ENCODE measurements at places on chromosomes 7 and 10.

GRCh38 chr7:77866786-77867536 lies 68.4 kb downstream of the PHTF2 start:
- peak; percentile 26 for DNase-seq

DNA sequence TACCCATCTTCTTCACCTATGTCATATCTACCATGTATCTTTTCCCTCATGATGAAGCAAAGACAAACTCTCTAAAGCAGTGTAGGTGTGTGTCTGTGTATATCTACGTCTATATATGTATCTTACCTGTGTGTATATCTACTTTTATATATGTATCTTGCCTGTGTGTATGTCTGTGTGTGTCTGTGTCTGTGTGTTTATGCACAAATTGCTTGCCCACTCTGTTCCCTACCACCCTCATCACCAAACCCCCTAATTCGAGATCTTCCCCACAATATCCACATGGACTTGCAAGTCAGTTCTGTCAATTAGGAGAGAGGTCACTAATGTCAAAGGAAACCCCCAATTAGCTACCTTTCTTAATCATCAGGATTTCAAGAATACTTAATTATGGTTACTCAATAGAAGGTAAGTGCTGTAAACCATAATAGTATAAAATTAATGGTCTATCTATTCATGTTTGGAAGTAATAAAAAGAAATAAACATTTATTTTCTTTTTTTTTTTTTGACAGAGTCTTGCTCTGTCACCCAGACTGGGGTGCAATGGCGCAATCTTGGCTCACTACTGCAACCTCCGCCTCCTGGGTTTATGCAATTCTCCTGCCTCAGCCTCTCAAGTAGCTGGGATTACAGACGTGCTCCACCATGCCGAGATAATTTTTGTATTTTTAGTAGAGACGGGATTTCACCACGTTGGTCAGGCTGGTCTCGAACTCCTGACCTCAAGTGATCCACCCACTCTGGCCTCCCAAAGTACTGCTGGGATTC lies 43.6 kb downstream of the ANKRD61 start:
- DNase-seq: no peak

- DNase-seq: no peak
These were observed 83.0 kb upstream of the INSYN2A start for GRCh38 chr10:127279334-127279774.

- DNase-seq: peak; percentile 91
These were observed 84.1 kb downstream of the PTPRE start for GRCh38 chr10:127990846-127991542.

DNA sequence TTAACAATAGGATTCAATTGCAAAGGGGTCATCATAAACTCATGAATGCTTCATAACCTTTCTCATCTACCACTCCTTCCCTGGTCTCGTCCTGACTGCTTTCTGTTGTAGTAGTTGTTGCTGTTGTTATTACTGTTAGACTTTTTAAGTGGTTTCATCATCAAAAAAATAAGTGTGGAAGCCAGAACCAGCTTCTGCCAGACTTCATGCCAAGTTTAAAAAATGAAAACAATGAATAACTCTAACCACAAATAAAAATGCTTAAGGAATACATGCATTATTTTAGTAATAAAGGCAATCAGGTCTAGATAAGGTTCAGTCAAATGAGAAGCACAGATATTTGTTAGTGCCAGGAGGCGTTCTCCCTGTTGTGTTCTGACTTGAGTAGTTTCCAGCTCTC lies 85.4 kb downstream of the PCLO start:
- DNase-seq: no peak

DNA sequence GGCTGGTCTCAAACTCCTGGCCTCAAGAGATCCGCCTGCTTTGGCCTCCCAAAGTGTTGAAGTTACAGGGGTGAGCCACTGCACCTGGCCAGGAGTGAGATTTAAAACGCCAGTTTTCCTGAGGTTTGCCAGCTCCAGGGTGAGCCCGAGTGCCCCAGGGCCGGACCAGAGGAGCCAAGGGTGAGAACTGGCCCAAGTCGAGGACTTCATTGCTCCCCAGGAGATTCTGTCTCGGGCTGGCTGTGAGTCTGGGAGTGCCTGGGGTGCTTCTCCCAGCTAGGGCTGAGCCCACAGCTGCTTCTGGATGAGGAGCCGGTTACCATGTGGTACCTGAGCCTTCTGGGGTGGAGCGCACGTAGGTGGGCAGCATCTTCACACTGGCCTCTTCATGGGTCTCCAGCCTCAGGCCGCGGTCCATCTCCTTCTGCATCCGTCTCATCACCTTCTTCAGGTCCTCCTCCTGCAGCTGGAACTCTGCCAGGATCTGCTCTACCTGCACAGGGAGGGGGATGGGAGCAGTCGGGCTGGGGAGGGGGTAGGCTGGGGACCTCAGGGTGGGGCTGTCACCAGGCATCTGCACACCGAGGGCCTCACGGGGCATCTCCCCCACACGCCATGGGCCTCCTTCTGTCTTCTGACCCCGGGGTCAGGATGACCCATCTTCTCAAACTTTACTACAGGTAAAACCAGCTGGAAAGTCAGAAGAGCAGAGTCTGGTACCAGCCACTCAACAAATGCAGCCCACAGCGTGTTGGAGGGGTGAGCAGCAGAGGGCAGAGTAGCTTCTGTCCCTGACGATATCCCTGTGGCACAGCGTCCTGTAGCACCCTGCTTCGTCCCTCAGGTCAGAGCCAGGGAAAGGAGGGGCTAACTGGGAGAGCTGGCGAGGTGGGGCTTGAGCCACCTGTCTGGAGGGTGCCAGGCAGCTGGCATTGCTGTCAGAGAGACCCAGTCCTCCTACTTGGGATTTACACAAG lies 12.1 kb upstream of the MYL7 start:
- no peak for DNase-seq

DNA sequence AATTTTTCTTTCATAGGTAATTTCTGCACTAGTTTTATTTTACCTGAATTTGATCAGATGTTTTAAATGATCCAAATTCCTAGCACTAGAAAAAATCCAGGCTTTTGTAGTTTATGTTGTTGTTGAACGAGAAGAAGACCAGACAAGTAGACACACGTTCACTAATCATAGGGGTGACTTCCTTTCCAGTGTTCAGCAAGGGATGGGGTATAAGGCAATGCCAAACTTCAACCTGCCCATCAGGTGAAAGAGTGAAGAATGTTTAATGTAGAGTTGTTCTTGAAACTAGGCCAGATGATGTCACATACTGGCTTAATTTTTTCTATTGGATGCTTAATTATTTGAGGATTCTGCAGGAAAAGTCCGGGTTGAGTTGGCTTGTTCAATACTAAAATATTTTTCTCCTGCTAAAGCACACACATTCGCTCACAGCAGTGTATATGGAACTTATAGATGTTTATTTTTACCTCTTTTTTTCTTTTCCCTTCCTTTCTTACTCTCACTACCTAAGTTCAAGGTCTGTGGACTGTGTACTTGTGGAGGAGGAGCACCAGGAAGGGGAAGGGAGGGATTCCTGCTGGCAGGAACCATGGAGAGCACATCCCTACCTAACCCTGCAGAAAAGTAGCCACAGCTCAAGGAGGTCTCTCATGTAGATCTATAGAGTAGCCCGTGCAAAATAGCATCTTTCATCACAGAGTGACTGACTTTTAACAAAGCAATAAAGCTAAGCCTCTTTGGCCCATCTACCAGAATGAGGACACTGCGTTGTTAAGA lies 23.1 kb upstream of the AKR1E2 start:
- DNase-seq: no peak

- DNase-seq: no peak
These were observed 33.1 kb upstream of the GALNT11 start for GRCh38 chr7:151992375-151992774.

DNA sequence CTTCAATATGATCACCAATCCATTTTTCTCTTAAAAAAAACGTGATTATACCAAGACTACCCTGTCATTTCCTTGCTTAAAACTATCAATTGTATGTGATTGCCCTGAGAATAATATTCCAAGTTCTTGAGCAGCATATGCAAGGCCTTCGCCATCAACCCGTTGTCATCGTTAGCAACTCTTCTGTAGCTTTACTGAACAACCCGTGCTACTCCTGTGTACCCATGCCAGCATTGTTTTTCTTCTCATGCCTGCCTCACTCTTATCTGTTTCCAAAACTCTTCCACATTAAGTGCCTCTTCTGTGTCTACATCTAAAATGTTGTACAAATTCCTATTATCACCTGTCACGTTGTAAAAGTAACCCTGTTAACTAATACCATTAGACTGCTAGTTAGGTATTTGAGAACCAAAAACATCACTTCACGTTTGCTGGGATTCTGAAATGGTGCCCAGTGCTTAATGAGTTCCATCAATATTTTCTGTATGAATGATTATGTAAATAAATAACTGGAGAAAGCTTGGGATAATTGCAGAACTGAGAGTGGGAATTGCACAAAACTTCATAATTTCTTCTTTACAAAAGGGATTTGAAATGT lies 10.5 kb downstream of the CAV2 start:
- no peak for DNase-seq

GRCh38 chr10:69497231-69497561 lies 45.9 kb downstream of the TSPAN15 start:
- no peak for DNase-seq

- DNase-seq: no peak
These were observed 34.7 kb upstream of the HPS1 start for GRCh38 chr10:98481404-98481945.

DNA sequence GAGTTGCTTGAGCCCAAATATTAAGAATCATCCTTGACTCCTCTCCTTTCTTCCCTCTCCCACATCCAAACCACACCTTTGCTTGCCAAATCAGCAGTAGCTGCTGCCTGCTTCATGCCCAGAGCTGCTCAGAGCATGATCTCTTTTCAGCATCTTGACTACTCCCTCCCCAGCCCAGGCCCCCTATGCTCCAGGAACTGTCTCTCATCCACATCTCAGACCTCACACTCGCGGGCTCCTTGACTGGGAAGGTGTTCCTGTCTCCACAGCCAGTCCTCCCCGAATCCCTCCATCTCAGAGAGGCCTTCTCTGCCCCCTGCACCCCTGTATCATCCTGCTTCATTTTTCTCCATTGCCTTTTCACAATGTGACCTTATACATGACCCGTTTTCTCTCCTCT lies 157.0 kb downstream of the DNAJB6 start:
- DNase-seq: no peak

- no peak for DNase-seq
These were observed 153.5 kb upstream of the ITGB1 start for GRCh38 chr10:33111488-33112051.

DNA sequence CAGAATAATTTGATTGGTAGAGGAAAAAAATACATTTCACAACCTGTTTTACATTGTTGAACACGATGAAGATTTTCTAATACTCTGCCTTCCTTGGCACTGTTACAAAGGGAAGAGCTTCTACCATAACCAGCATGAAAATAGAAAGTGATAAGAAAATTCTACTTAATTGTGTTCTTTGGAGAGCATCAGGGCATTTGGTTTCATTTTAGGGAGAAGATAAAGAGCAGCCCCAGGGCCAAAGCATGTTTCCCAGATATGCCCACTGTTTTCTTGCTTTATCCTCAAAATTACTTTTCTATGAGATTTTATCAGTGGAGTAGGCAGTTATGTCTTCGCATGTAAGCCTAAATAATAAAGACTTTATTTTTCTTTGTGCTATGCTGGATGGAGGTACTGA lies 9.5 kb downstream of the CHRM2 start:
- no peak for DNase-seq

DNA sequence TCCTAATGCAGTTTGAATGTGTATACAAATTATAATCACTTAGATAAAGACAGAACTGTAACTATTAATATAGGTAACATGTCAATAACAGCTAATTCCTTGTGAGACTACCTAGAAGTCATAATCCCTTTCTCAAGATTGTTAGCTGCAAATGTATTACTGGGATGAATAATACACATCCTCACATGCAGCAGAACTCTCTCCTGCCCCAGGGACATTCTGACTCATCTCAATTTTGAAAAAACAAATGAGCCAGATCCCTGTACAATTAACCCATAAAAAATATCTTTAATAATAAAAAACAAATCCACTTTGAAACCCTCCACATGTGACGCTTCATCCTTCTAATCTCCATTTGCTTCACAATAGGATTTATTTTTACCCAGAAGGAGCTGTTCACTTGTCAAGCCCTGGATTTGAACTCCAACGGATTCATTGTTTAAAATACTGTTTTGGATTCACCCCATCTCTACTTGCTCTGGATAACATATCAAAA lies 428.4 kb upstream of the TEX47 start:
- no peak for DNase-seq

DNA sequence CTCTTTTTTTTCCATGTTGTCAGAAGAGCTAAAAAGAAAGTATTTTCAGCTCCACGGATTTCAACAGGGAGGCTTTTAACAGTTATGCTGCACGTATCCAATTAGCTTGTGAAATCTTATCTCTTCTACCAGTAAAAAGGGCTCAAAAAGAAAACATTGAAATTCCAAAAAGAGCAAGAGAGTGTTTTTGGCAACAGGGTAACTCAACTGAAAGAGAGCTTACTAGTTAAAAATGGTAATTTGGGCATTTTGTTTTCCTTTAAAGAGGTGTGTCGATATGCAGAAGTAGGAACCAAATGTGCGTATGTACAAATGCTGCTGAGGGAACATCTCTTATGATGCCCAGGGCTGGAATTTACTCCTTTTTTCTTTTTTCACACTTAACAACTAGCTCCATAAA lies 292.8 kb downstream of the PRKG1 start:
- DNase-seq: no peak

DNA sequence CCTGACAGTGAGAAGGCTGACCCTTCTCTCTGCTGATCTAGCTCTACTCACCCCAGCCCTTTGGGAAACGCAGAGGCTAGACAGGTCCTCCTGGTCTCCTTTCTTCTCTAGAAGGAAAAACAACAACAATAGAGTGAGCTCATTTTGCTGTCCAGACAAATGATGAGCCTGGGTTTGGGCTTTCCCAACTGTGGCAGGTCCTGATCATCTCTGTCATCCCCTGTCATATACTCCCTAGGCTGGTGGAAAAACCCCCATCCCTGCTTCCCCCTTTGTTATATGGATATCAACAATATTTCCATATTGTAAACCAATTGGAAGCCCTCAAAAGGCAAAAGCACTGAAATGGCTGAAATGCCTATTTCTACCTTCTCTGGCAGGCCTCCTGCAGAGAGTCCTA lies 9.2 kb upstream of the DDIT4 start:
- no peak for DNase-seq

All from pulmonary artery endothelial cell (primary cell).